ENCODE measurements at places on chromosomes 5 and 9.

DNA sequence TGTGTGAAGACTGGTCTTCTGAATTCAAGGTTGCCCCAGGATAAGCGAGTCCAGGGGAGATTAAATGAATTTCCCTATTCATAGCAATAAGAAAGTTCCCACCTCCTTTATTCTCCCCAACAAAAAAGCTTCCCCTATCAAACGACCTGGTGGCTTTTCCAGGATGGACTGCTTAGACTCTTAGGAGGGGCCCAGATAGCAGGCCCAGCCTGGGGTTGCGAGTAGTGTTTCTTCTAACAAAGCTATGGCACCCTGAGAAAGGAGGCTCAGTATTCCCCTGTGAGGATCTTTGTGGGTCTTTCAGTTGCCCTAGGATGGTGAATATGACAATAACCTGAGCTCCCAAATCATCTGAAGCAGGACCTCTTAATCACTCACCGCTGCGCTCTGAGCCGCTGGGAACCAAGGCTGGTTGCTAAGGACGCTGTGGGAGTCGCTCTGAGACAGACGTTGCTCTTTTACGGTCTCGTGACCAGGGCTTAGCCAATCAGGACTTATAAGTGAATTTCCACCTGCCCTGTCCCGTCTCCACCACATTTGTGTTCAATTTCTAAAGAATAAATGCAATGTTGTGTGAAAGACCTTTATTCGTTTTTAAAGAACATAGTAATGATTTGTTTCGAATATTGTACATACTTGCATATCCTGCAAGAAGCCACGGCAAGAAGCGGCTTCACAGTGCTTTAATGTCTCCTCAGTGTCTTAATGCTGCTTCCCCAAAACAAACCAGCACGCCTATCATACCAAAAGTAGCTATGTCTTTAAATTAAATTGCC is at the start of gene TMEM232:
Gene TMEM232 (minus strand): TSS at position 423 of the 776 bp plus-strand sequence. CDS start 59,319 bp downstream, outside the sequence.
- no peaks in the 10 kb centered on the region for H3K27me3 ChIP-seq
- H3K4me3 ChIP-seq: peak within 1 kb of the TSS; percentile 56
- no peak for DNase-seq
- no peaks in the 10 kb centered on the region for H3K36me3 ChIP-seq

DNA sequence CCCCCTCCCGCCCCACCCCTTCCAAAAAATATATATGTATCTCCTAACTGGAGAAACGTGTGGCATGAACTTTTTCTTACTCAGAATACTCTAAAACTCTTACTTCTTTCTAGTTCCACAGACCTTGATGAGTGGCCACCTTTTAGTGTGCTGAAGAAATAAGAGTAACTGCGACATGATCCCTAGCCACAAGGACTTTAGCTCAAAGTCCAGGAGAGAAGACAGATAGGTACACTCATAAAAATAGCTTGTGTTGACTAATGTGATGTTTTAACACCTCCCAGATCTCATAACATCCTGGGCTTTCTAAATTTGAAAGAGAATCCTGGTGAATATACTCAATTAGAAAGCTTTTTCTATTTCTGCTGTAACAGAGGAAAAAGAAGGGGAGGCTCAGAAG is 1005.0 kb upstream of the DMAC1 start:
- H3K36me3 ChIP-seq: no peaks in the 10 kb centered on the region
- no peaks in the 10 kb centered on the region for H3K27me3 ChIP-seq
- no peak overlapping the region for H3K4me3 ChIP-seq

- peak; percentile 92 for DNase-seq
- no peaks in the 10 kb centered on the region for H3K36me3 ChIP-seq
- H3K27me3 ChIP-seq: no peaks in the 10 kb centered on the region
- H3K4me3 ChIP-seq: peak overlapping the region; percentile 94
These were observed 925 bp downstream of the ABHD17B start for GRCh38 chr9:71909887-71910649.

GRCh38 chr9:12775679-12776512 is 1.1 kb downstream of the LURAP1L start:
- DNase-seq: no peak
- H3K27ac ChIP-seq: peak overlapping the region; percentile 92
- H3K4me1 ChIP-seq: peaks cover 47% of the 10 kb centered on the region
- peak overlapping the region; percentile 78 for H3K4me3 ChIP-seq
- H3K36me3 ChIP-seq: no peaks in the 10 kb centered on the region

- H3K27ac ChIP-seq: peak overlapping the region; percentile 42
- H3K27me3 ChIP-seq: no peaks in the 10 kb centered on the region
- H3K4me3 ChIP-seq: no peak overlapping the region
- no peak for DNase-seq
- H3K4me1 ChIP-seq: peaks cover 76% of the 10 kb centered on the region
These were observed 78.4 kb downstream of the MAP1B start for GRCh38 chr5:72185496-72186329.

- H3K36me3 ChIP-seq: no peaks in the 10 kb centered on the region
- peak overlapping the region; percentile 80 for H3K27ac ChIP-seq
- no peak for DNase-seq
- H3K4me1 ChIP-seq: peaks cover 98% of the 10 kb centered on the region
- H3K4me3 ChIP-seq: no peak overlapping the region
- no peaks in the 10 kb centered on the region for H3K27me3 ChIP-seq
These were observed 28.4 kb downstream of the RUSC2 start for GRCh38 chr9:35518225-35518821.

- H3K27ac ChIP-seq: no peak overlapping the region
- no peaks in the 10 kb centered on the region for H3K36me3 ChIP-seq
- DNase-seq: no peak
These were observed 46.3 kb downstream of the PHAX start for GRCh38 chr5:126647071-126647470.

DNA sequence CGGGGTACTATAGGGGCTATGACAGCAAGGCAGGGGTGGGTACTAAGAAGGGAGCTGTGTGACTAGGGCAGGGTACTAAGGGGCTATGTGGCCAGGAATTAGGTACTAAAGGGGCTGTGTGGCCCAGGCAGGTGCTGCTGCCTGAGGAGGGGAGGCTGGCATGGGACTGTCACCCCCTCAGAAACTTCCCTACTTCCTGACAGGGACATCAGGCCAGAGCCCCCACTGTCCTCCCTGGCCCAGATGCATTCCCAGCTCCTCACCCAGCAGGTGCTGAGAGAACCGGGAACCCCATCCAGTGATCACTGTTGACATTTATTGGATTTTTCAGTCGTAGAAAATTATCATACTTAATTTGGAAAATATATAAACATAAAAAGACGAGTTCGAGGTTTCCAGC is 26.6 kb downstream of the IRX2 start:
- no peak overlapping the region for H3K4me3 ChIP-seq
- no peak overlapping the region for H3K27ac ChIP-seq
- no peaks in the 10 kb centered on the region for H3K27me3 ChIP-seq

- no peak overlapping the region for H3K4me3 ChIP-seq
- DNase-seq: no peak
- no peak overlapping the region for H3K27ac ChIP-seq
- H3K36me3 ChIP-seq: no peaks in the 10 kb centered on the region
- H3K27me3 ChIP-seq: no peaks in the 10 kb centered on the region
These were observed 317.0 kb upstream of the RPS23 start for GRCh38 chr5:82595113-82595512.

DNA sequence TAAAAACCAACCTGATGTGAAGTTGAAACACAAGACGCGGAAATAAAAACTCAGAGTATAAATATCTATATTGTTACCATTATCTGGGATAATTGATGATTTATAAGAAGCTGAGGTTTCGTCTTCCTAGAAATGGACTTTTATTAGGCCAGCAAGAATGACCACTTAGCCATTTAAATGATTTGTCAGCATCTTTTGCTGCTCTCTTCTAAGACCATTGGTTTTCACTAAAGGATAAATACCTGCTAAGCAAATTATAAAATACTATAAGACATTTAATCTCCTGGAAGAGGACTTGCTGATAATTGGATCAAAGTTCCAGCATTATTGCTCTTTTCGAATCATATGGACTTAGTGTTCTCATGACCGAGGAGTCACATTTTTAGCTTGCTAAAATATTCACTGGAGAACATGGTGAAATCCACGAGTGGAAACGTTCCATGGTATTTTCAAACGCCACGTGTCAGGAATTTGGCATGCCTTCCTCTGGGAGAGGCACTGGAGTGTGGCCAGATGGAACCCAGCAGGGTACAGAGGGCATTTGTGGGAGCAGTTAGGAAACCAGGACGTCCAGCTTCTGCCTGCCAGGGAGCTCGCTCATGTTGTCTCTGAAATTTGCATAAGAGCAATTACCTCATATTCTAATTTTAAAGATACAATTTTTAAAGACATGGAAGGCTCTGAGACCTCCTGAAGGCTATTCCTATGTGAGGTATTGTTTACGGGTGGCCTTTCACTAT is 43.1 kb downstream of the TNFAIP8 start:
- H3K36me3 ChIP-seq: no peaks in the 10 kb centered on the region
- DNase-seq: no peak
- peak overlapping the region; percentile 70 for H3K27ac ChIP-seq
- no peaks in the 10 kb centered on the region for H3K27me3 ChIP-seq
- peaks cover 11% of the 10 kb centered on the region for H3K4me1 ChIP-seq
- no peak overlapping the region for H3K4me3 ChIP-seq

DNA sequence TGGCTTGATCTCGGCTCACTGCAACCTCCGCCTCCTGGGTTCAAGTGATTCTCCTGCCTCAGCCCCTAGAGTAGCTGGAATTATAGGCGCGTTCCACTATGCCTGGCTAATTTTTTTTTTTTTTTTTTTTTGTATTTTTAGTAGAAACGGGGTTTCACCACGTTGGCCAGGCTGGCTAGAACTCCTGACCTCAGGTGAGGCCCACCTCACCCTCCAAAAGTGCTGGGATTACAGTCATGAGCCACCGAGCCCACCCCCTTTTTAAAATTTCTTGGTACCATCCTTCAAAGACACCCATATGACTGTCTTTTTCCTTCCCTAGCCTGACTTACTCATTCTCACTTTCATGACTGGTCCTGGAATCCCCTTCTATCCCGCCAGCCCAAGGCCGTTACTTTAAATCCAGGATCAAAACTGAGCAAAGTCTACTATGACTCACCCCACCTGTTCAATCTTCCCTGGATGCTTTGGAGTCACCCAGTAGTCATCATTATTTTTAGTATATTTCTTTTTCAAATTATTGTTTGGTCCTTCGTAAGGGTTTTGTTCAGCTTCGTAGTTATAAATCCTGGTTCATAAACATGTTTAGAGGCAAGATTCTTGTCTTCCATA is 1.2 kb upstream of the TBCA start:
- no peaks in the 10 kb centered on the region for H3K36me3 ChIP-seq
- H3K27ac ChIP-seq: no peak overlapping the region
- no peaks in the 10 kb centered on the region for H3K27me3 ChIP-seq
- no peak overlapping the region for H3K4me3 ChIP-seq
- H3K4me1 ChIP-seq: peaks cover 34% of the 10 kb centered on the region

DNA sequence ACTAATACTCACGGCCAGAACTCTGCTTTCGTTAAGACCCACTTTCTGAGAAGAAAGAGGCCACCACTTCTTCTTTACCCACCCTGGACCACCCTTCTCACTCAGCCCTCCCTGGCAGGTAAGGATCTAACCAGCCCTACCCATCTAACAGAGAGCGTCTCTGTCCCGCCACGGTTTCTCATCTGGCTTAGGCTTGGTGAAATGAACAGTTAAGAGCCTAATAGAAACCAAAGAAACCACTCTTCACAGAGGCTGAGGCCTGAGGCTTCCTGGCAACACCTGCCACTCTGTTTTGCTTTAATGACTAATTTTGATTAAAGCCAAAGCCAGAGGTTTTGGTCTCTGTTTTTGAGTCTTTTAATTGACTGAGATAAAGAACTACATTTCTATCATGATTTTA is 354.1 kb upstream of the SLC30A5 start:
- H3K27ac ChIP-seq: no peak overlapping the region
- peaks cover 3% of the 10 kb centered on the region for H3K4me1 ChIP-seq
- H3K27me3 ChIP-seq: no peaks in the 10 kb centered on the region
- peak; percentile 66 for DNase-seq

GRCh38 chr9:76580820-76581219 is 121.8 kb downstream of the GCNT1 start:
- no peaks in the 10 kb centered on the region for H3K4me1 ChIP-seq
- H3K4me3 ChIP-seq: no peak overlapping the region
- H3K36me3 ChIP-seq: no peaks in the 10 kb centered on the region
- H3K27me3 ChIP-seq: no peaks in the 10 kb centered on the region

- H3K36me3 ChIP-seq: peaks cover 12% of the 10 kb centered on the region
- no peaks in the 10 kb centered on the region for H3K4me1 ChIP-seq
These were observed 10.4 kb upstream of the MAPK9 start for GRCh38 chr5:180302256-180302655.

DNA sequence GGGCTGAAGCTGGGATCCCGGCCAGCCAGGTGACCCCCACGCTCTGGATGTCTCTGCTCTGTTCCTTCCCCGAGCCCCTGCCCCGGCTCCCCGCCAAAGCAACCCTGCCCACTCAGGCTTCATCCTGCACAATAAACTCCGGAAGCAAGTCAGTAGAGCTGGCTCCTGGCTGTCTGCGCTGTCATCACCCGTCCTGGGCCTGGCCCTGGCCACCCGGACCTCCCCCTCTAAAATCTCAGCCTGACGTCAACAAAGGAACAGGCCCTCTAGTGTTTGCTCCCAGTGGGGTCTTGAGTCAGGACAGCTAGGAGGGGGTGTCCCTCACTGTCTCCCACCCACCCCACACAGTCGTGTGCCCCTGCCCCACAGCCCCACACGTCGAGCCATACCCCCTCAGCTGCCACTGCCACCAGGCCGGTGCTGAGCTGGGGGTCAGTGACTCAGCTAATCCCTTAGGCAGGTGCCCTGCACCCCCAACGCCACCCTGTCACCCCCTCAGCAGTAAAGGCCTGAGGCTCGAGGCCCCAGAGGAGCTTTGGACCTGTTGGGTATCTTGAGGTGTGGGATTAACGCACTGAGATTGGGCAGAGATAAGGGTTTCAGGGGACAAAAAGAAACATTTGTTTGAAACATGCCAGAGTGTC is 1.1 kb upstream of the LCNL1 start:
- peaks cover 35% of the 10 kb centered on the region for H3K4me1 ChIP-seq
- peaks cover 16% of the 10 kb centered on the region for H3K27me3 ChIP-seq
- DNase-seq: no peak
- no peak overlapping the region for H3K4me3 ChIP-seq

- peak overlapping the region; percentile 58 for H3K27ac ChIP-seq
- no peaks in the 10 kb centered on the region for H3K36me3 ChIP-seq
- H3K4me3 ChIP-seq: no peak overlapping the region
- H3K4me1 ChIP-seq: peaks cover 26% of the 10 kb centered on the region
These were observed 80.4 kb downstream of the GRAMD2B start for GRCh38 chr5:126503602-126504104.

- H3K27me3 ChIP-seq: no peaks in the 10 kb centered on the region
- no peak overlapping the region for H3K27ac ChIP-seq
- H3K36me3 ChIP-seq: no peaks in the 10 kb centered on the region
- H3K4me3 ChIP-seq: no peak overlapping the region
- H3K4me1 ChIP-seq: no peaks in the 10 kb centered on the region
These were observed 340.8 kb downstream of the FGF10 start for GRCh38 chr5:44048276-44048984.

DNA sequence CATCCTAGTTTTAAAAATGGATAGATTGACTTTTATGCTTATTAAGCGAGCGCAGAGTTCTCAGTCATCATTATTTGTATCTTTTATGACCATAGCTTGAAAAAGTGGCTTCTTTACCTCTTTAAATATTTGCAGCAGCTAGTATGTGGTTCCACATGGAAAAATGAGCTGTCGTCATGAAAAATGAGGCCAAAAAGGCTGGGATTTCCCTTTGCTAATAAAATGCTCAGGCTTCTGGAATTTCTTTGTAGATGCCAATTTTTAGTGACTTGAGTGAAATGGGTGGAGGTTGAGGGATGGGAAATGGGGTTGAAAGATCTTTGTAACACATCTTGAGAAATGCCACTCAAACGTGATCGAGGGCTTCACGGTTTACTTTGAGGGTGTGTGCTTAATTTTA is 35.2 kb downstream of the RAI14 start:
- no peaks in the 10 kb centered on the region for H3K27me3 ChIP-seq
- DNase-seq: no peak
- peaks cover 13% of the 10 kb centered on the region for H3K4me1 ChIP-seq
- peaks cover 6% of the 10 kb centered on the region for H3K36me3 ChIP-seq
- no peak overlapping the region for H3K4me3 ChIP-seq

GRCh38 chr9:132945186-132946130 is 1.0 kb upstream of the TSC1 start:
- peak overlapping the region; percentile 99 for H3K4me3 ChIP-seq
- no peaks in the 10 kb centered on the region for H3K36me3 ChIP-seq
- peak overlapping the region; percentile 92 for H3K27ac ChIP-seq
- H3K4me1 ChIP-seq: peaks cover 31% of the 10 kb centered on the region
- no peaks in the 10 kb centered on the region for H3K27me3 ChIP-seq

All from esophagus muscularis mucosa (tissue), 4 donors.